ENCODE measurements at places on chromosomes 3 and 15. TPM values are rescaled to one million over a fixed set of nuclear protein-coding genes. Genes with fewer than 3 reads are reported as not detected.

DNA sequence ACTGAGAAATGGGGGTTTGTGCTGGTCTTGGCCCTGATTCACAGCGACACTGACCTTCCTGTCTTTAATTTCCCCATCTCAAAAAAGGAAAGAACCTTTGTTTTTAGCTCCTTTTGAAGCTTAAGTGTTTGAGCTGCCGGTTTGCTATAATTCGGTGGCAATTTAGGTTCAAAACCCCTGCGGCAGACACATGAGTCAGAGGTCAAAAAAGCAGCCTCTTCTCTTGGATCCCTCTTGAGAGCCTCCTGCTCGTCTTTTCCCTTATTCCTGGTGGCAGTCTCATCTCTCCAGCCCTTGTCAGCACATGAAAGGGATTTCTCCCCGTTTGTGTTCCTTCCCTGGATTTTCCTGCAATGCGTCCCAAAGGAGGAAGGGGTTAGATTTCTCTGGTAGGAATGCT, 64.5 kb downstream of the GRIP2 start:
- peaks cover 34% of the 10 kb centered on the region for H3K36me3 ChIP-seq
- H3K4me3 ChIP-seq, result no peak overlapping the region
- H3K4me1 ChIP-seq, result no peaks in the 10 kb centered on the region
- H3K27ac ChIP-seq, result no peak overlapping the region
- H3K27me3 ChIP-seq, result no peaks in the 10 kb centered on the region

GRCh38 chr3:152230370-152230769, 38.4 kb upstream of the MBNL1 start:
- no peak overlapping the region for H3K27ac ChIP-seq
- no peak overlapping the region for H3K4me3 ChIP-seq
- H3K4me1 ChIP-seq, result no peaks in the 10 kb centered on the region
- H3K27me3 ChIP-seq, result peaks cover 57% of the 10 kb centered on the region
- no peak for DNase-seq

DNA sequence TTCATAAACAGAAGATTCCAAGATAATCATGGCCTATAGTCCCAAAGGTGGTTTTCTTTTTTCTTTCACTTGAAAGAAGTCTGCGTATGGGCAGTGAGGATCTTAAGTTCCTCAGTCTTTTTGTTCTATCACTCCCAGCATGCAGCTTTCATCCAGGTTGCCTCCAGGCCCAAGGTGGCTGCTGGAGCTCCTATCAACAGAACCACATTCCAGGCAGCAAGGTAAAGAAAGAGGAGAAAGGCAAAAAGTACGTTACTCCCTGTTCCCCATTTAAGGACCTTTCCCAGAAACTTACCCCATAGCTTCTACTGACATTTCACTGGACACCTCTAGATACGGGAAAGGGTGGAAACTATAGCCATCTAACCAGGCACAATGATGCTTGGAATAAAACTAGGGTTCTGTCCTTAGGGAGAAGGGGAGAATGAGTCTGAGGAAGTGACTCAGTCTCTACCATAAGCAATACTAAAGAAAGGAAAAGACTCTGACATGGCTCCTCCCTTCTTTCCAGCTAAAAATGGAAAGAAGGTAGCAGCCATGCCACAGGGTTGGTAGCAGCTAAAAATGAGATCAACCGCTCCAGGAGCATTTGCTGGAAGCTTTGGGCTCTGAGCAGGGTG, 313.9 kb upstream of the NR2E3 start:
- no peak overlapping the region for H3K4me3 ChIP-seq
- DNase-seq, result no peak
- H3K36me3 ChIP-seq, result no peaks in the 10 kb centered on the region
- no peaks in the 10 kb centered on the region for H3K4me1 ChIP-seq
- no peak overlapping the region for H3K27ac ChIP-seq

- H3K4me3 ChIP-seq, result peak overlapping the region; percentile 94
- peaks cover 3% of the 10 kb centered on the region for H3K4me1 ChIP-seq
- no peak overlapping the region for H3K27ac ChIP-seq
- H3K27me3 ChIP-seq, result no peaks in the 10 kb centered on the region
These were observed 1.5 kb downstream of the CMTM6 start for GRCh38 chr3:32500880-32501782.

GRCh38 chr3:195591852-195592251, 8.1 kb upstream of the APOD start:
- no peaks in the 10 kb centered on the region for H3K27me3 ChIP-seq
- H3K4me3 ChIP-seq, result no peak overlapping the region
- H3K36me3 ChIP-seq, result no peaks in the 10 kb centered on the region

DNA sequence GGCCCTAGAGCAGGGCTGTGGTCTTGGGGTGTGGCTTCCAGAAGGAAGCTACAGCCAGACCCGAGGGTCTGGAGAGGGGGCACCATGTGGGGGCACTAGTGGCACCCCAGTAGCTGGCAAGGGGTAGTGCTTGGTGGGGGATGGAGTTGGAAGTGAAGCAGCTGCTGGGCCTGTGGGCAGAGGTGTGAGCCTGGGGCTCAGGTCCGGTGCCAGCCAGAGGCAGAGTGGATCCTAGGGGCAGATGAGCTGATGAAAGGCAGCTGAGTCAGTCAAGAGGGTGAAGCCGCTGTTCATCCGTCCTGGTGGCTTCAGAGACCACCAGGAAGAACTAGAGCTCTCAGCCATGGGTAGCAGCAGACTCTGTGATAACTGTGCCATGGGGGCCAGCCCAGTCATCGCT, 172.6 kb downstream of the TBC1D2B start:
- no peaks in the 10 kb centered on the region for H3K36me3 ChIP-seq
- no peaks in the 10 kb centered on the region for H3K27me3 ChIP-seq
- H3K4me1 ChIP-seq, result no peaks in the 10 kb centered on the region
- no peak overlapping the region for H3K27ac ChIP-seq
- DNase-seq, result no peak

- no peaks in the 10 kb centered on the region for H3K36me3 ChIP-seq
- DNase-seq, result peak; percentile 74
- no peak overlapping the region for H3K27ac ChIP-seq
- H3K27me3 ChIP-seq, result no peaks in the 10 kb centered on the region
These were observed 98.9 kb downstream of the DNAJB8 start for GRCh38 chr3:128367761-128368160.

- DNase-seq, result no peak
- no peak overlapping the region for H3K27ac ChIP-seq
- H3K4me1 ChIP-seq, result no peaks in the 10 kb centered on the region
These were observed 491 bp upstream of the ZNF774 start for GRCh38 chr15:90351479-90352106.

GRCh38 chr3:183868796-183869195, 15.9 kb downstream of the PARL start:
- H3K27me3 ChIP-seq, result no peaks in the 10 kb centered on the region
- no peak for DNase-seq
- no peak overlapping the region for H3K27ac ChIP-seq

GRCh38 chr3:67294341-67294740, 296.2 kb downstream of the KBTBD8 start:
- no peaks in the 10 kb centered on the region for H3K36me3 ChIP-seq
- no peak for DNase-seq
- no peak overlapping the region for H3K27ac ChIP-seq
- no peaks in the 10 kb centered on the region for H3K27me3 ChIP-seq
- H3K4me3 ChIP-seq, result no peak overlapping the region

DNA sequence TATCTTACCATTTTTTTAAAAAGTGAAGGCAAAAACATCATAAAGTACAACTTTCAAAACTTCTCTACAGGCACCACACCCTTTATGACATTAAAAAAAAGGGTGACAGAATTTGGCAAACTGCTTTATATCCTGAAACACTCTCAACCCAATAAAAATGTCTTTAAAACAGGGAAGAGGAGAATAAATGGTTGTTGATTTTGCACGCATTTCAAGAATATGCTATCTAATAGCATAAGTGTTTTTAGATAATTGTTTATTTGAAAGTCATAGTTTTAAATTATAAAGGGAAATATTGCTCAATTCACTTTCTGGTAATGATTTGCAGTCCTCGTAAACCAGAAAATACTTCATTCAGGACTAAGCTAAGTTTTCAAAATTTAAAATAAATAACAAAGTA, 1.7 kb upstream of the PCOLCE2 start:
- H3K4me1 ChIP-seq, result no peaks in the 10 kb centered on the region
- no peak overlapping the region for H3K4me3 ChIP-seq
- H3K27me3 ChIP-seq, result peaks cover 14% of the 10 kb centered on the region
- H3K27ac ChIP-seq, result no peak overlapping the region
- DNase-seq, result no peak

GRCh38 chr3:160665231-160665630, 11.7 kb upstream of the ARL14 start:
- peaks cover 46% of the 10 kb centered on the region for H3K27me3 ChIP-seq
- H3K4me1 ChIP-seq, result peaks cover 11% of the 10 kb centered on the region
- H3K4me3 ChIP-seq, result no peak overlapping the region
- no peak overlapping the region for H3K27ac ChIP-seq

GRCh38 chr3:45931496-45931895, 11.8 kb upstream of the CXCR6 start:
- no peak overlapping the region for H3K4me3 ChIP-seq
- no peak overlapping the region for H3K27ac ChIP-seq
- H3K4me1 ChIP-seq, result no peaks in the 10 kb centered on the region
- peaks cover 24% of the 10 kb centered on the region for H3K36me3 ChIP-seq
- H3K27me3 ChIP-seq, result no peaks in the 10 kb centered on the region
- no peak for DNase-seq

GRCh38 chr3:151538456-151539393, 77.9 kb upstream of the IGSF10 start:
- DNase-seq, result no peak
- H3K4me1 ChIP-seq, result peaks cover 8% of the 10 kb centered on the region
- H3K4me3 ChIP-seq, result no peak overlapping the region
- H3K27ac ChIP-seq, result no peak overlapping the region
- H3K36me3 ChIP-seq, result no peaks in the 10 kb centered on the region

DNA sequence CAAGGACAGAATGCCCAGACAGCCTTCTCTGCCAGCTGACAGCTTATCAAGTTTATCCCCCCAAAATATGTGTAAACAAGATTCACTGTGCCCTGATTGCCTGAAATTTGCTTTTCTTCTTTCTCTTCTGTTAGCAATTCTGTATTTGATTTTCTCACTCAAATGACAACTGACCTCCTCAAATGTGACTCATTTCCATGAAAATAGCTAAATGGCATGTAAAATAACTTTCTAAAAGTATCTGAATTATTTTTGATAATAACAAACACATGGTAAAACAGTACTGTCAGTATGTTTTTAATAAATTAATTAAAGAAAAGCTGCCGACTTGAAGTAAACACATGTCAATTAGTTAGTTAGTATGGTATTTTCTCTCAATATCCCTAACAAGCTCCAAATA, 202.3 kb upstream of the STAC start:
- no peaks in the 10 kb centered on the region for H3K36me3 ChIP-seq
- DNase-seq, result no peak
- H3K27me3 ChIP-seq, result no peaks in the 10 kb centered on the region
- no peaks in the 10 kb centered on the region for H3K4me1 ChIP-seq
- H3K27ac ChIP-seq, result no peak overlapping the region

GRCh38 chr3:43874731-43875130, 184.0 kb downstream of the ABHD5 start:
- H3K27ac ChIP-seq, result no peak overlapping the region
- DNase-seq, result no peak
- H3K36me3 ChIP-seq, result no peaks in the 10 kb centered on the region
- no peak overlapping the region for H3K4me3 ChIP-seq
- no peaks in the 10 kb centered on the region for H3K4me1 ChIP-seq

DNA sequence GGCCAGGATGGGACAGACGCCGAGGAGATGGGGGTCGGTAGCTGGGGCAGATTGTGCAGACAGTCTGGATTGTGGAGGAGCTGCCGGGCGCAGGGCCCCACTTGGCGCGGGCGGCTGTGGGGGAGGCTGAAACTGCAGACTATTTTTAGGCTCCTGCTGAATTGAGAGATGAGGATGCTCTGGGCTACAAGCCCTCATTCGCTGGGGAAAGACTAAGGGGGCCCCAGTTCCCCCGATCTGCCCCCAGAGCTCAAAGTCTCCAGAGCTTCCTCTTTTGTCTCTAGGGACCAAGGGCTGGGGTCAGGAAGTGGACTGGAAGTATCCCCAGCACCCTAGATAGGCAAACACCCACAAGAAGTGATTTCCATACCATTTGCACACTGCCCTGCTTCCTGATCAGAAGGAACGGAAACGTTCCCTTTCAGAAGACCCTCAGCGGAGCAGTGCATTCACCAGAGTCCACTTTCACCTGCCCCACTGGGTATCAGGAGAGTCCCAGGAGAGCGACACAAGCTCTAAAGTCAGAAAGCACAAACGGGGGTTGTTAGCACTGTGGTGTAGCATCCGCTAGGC, 29.7 kb downstream of the SEMA7A start:
- no peak for DNase-seq
- no peaks in the 10 kb centered on the region for H3K36me3 ChIP-seq
- H3K4me3 ChIP-seq, result no peak overlapping the region
- peaks cover 2% of the 10 kb centered on the region for H3K4me1 ChIP-seq
- H3K27me3 ChIP-seq, result no peaks in the 10 kb centered on the region

DNA sequence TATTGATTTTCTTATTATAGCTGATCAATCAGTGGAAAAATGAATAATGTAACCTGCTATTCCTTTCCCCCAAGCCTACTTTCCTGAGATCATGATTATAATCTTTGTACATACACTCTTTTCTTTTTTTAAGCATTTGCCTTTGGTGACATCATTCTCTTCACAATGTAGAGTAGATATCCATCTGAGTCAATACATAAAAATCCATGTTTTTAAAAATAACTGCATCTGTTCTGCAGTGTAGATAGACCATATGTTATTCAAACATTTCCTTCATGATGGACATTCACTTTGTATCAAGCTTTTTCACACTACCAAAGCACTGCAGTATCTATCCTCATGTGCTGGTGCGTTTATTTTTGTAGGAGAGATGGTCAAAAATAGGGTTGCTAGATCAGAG, 211.1 kb downstream of the PTPRG start:
- H3K4me1 ChIP-seq, result no peaks in the 10 kb centered on the region
- no peak overlapping the region for H3K27ac ChIP-seq
- no peak for DNase-seq
- H3K27me3 ChIP-seq, result no peaks in the 10 kb centered on the region
- H3K36me3 ChIP-seq, result no peaks in the 10 kb centered on the region
- H3K4me3 ChIP-seq, result no peak overlapping the region

GRCh38 chr3:27127879-27128278, 241.3 kb downstream of the NEK10 start:
- H3K4me3 ChIP-seq, result no peak overlapping the region
- no peak overlapping the region for H3K27ac ChIP-seq
- no peaks in the 10 kb centered on the region for H3K27me3 ChIP-seq
- DNase-seq, result no peak
- peaks cover 5% of the 10 kb centered on the region for H3K4me1 ChIP-seq

The SEMA3F gene
- total RNA-seq, result 145 TPM

The SCAANT1 gene
- not detected for total RNA-seq

The GOLGA8O gene
- not detected for total RNA-seq

The ARID3B gene
- total RNA-seq, result 99.4 TPM

The CMC1 gene
- total RNA-seq, result 27.4 TPM

The GP5 gene
- total RNA-seq, result not detected

The TIMP4 gene
- total RNA-seq, result 5.7 TPM

The OXTR gene
- 11.8 TPM for total RNA-seq

The HRG gene
- not detected for total RNA-seq

The PYGO1 gene
- 2.0 TPM for total RNA-seq

The ACTC1 gene
- 77.6 TPM for total RNA-seq

The WDR49 gene
- 1.6 TPM for total RNA-seq

The C3orf70 gene
- total RNA-seq, result 0.79 TPM

The ZNF35 gene
- total RNA-seq, result 16.6 TPM
